Gastroesophageal sphincter (tissue), 4 donors: ENCODE measurements at places on chromosomes 7 and 10.

GRCh38 chr7:71504697-71505441 is 372.9 kb downstream of the GALNT17 start:
- ATAC-seq, result no peak

GRCh38 chr7:42212541-42213090 is 24.4 kb downstream of the GLI3 start:
- no peak for ATAC-seq

GRCh38 chr7:318878-319661 is 29.1 kb downstream of the FOXL3 start:
- ATAC-seq, result no peak

GRCh38 chr7:46478046-46478445 is 557.0 kb upstream of the IGFBP3 start:
- ATAC-seq, result no peak

DNA sequence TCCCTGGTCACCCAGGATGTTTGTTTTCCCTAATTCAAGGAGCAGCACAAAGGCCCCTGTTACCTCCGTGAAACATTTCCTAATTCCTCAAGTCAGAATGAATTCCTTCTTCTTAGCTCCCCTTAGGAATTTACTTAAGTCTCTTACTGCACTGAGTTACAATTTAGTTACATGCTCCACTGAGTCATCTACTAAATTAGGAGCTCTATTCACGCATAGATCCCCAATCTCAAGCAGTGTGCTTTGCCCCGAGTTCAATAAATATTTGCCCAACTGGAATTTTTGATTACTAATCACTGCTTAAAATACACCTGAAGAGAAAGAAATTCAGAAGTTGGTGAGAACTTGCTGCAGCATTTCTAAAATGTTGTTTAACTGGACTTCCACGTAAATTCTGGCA is 329.4 kb upstream of the MYO3A start:
- ATAC-seq, result no peak

GRCh38 chr10:90872648-90873020 is 860 bp downstream of the RPP30 start:
- no peak for ATAC-seq

DNA sequence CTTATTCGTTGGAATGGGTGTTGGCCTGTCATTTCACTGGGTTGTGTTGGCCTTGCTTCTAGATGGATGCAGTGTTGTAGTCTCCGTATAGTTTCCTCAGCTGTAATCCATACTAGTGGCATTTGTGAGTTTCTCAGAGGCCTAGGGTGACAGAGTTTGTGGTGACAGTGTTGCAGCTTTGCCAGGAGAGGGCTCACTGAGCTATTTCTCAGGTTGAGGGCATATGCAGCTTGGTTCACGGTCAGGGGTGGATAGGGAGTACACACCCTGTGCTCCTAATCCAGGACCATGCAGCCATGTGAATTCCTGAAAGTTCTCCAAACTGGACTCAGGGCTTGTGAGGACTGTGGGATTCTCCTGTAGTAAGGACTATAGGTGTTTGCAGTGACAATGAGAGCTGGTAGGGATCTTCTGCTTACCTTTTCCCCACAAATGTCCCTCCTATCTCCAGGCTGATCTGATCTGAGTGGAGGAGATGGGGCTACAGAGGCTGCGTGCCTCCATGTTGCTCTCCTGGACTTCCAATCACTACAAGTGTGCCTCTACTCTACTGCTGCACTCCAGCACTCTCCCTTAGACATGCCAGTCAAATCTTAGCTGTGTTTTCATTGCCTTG is 229.0 kb downstream of the STK31 start:
- ATAC-seq, result no peak

- no peak for ATAC-seq
These were observed 50.8 kb upstream of the RNF32 start for GRCh38 chr7:156589808-156590207.

- no peak for ATAC-seq
These were observed 243.9 kb downstream of the TNS3 start for GRCh38 chr7:47338026-47338425.
